ENCODE measurements at places on chromosomes 5 and 9.

GRCh38 chr9:88742483-88742882, 207.5 kb downstream of the NXNL2 start:
- no peak for DNase-seq

DNA sequence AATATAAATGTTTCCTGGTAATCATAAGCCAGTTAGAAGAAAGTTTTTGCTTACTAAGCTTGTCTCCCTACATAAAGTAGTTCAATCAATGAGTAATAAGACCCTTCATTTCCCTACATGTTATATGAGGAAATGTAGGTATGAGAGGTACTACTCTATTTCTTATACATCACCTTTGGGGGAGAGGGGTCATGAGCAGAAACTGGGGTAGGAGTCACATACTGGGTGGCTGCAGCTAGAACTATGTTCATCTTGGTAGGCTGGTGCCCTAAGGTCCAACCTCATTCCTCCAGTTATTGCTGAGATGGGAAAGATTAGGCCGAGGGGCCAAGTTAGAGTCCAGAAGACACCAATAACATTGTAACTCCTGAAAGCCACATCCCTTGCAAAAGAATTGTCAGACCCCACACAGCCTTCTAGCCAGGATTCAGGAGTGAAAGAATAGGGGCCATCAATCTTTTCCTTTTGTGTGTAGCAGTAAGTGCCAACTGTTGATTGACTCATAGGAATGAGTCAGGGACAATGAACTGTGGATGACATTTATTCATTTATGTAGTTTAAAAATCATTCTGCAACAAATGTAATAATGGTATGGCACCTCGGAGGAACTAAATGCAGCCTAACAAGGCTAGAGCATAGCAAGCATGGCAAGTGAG, 21.6 kb upstream of the SREK1 start:
- DNase-seq: no peak

DNA sequence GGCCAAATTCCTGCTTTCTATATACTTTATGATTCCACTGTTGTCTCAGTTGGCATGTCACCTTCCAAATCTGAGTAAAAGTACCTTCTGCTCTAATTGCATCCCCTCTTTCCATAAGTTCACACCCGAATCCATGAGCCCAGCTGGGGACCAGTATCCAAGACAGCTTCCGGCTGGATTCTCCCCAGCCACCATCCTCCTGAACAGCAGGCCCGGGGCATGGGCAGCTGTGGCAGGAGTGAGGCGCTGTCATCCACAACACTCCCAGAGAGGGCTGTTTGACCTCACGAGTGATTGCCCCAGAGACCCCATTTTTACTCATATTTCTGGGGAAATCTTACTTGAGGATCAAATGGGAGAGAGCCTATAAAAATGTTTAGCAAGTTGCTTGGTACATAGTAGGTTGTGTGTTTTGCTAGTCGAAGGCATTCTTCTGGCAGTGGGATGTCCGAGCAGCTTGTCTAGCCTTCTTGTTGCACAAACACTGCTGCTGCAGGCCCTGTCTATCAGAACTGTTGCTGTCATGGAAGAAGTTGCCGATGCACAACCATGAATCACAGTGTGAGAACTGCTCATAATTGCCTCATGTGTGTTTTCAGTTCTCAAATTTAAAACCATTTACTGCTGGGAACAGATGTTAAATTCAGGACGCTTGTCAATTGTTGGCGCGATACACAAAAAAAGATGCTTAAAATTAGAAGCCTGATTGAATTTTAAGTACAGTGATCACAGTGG, 93.8 kb downstream of the HSPA4 start:
- DNase-seq: no peak

DNA sequence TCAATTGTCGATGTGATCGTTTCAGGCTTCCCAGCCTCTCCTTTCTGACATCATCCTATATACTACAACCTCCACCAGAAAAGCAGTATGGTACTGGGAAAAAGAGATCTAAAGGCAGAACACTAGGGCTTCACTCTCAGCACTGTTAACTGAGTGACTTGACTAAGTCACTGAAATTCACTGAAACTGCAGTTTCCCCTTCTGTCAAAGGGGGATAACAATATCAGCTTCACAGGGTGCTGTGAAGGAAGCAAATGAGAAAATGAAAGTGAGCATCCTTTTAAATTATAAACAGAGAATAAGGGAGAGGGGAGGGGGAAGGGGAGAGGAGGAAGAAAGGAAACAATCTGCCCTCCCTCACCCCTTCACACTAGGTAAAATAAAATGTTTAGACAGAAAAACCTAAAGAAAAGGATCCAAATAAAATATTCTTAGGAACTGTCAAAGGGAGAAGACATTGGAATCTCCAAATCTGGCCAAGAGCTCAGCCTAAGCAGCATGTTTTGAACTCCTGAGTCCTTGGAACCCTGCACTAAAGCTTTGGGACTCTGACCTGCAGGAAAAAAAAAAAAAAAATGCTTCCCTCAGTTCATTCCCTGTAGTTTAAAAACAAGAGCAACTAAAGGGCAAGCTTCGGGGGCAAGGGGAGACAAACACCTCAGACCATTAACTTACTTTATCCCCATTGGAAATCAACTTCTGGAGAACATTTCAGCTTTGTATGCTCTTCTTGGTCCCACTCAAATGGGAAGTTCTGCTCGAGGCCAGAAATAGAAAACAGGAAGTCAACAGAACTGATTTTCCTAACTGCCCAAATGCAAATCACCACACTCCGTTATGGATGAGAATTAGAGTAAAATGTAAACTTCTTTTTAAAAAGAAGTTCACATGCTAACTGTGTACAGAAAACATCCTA, 178.3 kb downstream of the DEPDC1B start:
- DNase-seq: no peak

DNA sequence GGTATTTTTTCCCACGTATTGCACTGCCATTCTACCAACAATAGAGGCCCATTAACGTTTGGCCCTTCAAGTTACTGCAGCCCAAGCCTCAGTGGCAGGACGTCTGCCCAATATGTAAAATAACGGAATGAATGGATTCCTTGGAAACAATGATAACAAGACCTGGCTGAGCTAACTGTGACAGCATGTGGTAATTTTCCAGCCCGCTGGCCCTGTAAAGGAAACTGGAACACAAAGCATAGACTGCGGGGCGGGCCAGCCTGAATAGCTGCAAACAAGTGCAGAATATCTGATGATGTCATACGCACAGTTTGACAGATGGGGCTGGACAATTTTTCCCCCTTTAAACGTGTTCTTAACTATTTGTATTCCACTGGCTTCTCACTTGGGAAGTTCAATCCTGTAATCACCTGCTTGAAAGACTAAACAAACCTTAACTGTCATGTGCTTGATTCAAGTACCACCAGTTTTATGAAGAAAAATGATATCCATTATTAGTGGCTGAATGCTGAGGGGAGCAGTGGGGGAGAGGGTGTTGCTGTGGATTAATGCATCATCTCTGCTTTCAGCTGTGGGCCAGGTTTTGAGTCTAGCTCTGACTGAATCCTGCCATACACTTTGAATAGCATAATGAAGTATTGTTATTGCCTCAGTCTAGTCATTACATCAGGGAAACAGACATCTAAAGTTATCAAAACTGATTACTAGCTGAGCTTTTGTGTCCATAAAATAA, 323.9 kb downstream of the TMEM161B start:
- DNase-seq: no peak

DNA sequence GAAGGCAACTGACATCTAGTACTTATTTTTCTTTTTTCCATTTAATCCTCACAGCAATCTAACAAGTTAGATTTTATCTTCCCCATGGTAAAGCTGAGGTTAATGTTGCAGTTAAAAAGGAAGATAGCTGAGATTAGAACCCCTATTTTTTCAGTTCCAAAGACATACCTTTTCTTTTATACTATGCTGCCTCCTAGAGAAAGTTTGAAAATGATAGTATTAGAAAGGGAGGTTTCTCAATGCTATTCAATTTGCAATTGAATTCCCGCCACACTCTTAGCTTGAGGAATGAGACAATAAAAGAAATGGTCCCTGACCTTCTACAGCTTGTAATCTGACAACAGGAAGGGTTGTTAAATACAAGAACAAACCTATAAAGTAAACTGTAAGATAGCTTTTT, 195.9 kb upstream of the TRIM32 start:
- DNase-seq: no peak

GRCh38 chr9:29214154-29214689, 1640.9 kb upstream of the C9orf72 start:
- no peak for DNase-seq

GRCh38 chr9:136373300-136374182, at the start of gene CARD9:
TSS of gene CARD9 (minus strand) at chr9:136373669. CDS start at chr9:136372078, 1,591 bp downstream.
- DNase-seq: no peak

DNA sequence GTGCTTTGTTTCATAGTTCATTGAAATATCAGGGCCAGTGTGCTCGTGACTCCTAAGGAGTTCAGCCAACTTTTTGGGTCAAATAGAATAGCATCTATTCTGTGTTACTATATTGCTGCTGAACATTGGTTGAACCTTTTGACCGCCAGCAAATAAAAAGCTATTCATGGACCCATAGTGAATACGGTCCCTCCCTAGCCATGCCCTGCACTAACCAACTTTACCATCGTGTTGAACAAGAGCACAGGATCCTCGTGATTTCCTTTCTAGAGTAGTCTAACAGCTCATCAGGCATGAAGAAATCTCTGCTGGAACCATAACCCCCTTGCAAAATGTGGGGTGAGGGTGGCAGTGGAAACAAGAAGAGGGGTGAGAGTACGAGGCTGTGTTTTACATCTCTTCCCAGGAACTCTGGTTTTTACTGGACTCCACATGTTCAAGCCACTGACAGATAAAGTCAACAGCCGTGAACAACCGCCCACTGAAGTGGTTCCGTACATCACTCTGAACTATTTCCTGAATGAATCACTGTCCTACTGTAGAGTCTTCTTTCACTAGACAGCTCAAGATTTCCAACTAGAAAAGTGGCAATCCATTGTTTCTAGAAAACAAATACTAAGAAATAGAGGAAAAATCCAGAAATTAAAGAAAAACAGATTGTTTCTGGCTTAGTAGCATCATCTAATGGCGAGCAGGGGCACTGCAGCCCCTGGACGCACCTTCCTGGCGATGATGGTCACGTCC, 70.1 kb upstream of the SPATA31E1 start:
- DNase-seq: no peak

GRCh38 chr9:105143136-105143430, 101.4 kb upstream of the SLC44A1 start:
- no peak for DNase-seq

- no peak for DNase-seq
Observed at GRCh38 chr5:135242866-135243555, 156.0 kb downstream of the MACROH2A1 start.

- DNase-seq: peak; percentile 41
Observed at GRCh38 chr9:89606624-89607311, 2.0 kb downstream of the GADD45G start.

DNA sequence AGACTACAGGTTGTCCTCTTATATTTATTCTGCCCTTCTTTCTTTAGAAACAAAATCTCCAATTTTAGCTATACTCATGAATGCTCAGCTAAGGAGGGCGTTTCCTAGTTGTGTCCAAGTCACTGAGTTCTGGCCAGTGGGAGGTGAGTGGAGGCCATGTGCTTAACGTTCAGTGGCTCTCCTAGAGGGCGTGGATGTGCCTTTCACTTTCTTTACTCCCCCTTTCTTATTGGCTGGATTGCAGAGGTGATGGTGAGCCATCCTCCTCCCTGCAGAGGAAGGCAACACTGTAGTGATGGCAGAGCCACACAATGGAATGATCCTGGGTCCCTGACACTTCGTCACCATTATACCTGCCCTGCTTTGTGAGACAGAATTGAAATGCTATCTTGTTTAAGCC, 54.6 kb downstream of the ALG2 start:
- DNase-seq: no peak

GRCh38 chr9:126623314-126623666, 9.6 kb downstream of the LMX1B start:
- DNase-seq: no peak

DNA sequence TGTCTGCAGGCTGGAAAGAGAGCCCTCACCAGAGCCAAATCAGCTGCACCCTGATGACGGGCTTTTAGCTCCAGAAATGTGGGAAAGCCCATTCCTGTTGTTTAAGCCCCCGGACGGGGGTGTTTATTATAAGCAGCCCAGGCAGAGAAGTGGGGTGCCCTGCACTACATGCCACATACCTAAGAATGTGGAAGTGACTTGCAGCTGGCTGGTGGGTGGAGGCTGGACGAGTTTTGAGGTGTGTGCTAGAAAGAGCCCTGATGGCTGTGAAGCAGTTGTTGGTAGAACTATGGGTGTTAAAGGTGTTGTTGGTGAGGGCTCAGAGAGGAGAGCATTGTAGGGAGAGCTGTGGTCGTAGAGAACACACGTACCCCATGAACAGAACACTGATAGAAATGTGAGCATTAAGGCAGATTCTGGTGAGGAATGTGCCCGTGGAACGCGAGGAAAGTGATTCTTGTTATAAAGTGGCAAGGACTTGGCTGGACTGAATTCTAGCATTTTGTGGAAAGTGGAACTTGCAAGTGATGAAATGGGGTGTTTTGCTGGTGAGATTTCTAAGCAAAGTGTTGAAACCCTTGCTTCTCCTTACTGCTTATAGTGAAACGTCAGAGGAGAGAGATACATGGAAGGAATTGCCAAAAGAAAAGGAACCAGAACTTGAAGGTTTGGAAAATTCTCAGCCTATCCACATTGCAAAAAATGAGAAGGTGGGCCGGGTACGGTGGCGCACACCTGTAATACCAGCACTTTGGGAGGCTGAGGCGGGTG, 38.9 kb downstream of the AHRR start:
- DNase-seq: no peak

GRCh38 chr9:94798708-94799107, 72.2 kb downstream of the AOPEP start:
- no peak for DNase-seq

GRCh38 chr9:91572044-91572443, 148.4 kb upstream of the NFIL3 start:
- DNase-seq: no peak

DNA sequence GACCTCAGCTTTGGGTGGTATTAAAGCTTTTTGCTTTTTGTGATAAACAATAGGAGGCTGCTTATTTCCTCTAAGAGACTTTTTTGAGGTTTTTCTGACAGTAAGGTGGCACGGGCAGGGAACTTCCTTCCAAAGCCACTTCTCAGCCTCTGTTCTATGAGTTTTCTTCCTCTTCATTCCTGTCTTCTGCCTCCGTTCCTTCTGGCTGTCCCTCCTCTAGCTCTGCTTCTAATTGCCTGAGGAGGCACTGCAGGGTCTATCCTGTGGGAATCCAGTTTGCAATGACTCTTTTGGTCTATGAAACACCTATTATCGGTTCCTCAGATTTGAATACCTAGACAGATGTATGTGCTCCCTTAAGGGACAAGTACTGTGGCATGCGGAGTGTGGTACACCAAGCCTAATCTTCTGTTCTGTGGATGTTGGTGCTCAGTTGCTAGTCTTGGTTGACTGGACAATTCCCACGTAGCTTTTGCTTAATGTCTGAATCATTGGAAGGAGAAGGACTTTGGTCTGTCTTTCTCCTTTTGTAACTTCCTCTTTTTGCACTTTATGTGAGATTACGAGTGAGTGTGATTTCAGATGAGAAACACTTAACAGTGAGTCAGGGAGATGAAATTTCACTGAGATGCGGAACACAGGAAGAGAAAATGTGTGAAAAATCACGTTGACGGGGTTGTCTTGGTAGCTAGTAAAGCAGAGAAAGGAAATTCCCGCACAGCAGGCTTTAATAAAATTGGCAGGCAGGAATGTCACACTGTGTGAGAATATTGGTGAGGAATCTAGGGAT, 305.2 kb downstream of the EFNA5 start:
- no peak for DNase-seq

- no peak for DNase-seq
Observed at GRCh38 chr9:75591972-75592371, 298.5 kb upstream of the PCSK5 start.
